ENCODE measurements at places on chromosomes 4 and X.

DNA sequence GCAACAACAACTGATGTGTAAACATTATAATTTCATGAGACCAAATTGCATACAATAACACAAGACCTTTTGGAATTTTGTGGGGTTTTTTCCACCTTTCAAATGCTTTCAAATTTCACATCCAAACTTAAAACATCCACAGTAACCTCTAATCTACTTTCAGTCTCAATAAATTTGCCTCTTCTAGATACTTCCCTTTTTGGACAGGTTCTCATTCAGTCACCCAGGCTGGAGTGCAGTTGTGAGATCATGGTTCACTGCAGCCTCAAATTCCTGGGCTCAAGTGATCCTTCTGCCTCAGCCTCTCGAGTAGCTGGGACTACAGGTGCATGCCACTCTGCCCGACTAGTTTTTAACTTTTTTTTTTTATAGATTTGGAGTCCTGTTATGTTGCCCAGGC lies 556.6 kb downstream of the NLGN4X start:
- no peak for DNase-seq

DNA sequence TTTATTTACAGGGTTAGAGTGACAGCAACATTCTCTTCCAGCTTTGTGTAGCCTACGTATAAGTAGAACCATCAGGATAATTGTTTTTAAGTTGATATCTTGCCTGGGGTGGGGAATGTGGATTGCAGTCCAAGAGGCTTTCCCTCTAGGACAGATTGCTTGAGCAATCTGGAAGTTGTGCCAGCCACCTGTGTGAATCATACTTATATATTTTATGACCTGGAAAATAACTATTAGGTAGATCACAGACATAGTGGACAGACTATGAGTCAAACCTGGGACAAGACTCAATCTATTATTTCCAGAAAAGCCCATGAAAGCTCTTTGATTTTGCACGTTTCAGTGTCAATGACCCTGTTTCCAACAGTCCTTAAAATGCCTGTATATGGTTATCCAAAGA lies 98.9 kb downstream of the TLL1 start:
- no peak for DNase-seq

- DNase-seq = no peak
These were observed 99.5 kb downstream of the SORBS2 start for GRCh38 chr4:185712350-185713024.

DNA sequence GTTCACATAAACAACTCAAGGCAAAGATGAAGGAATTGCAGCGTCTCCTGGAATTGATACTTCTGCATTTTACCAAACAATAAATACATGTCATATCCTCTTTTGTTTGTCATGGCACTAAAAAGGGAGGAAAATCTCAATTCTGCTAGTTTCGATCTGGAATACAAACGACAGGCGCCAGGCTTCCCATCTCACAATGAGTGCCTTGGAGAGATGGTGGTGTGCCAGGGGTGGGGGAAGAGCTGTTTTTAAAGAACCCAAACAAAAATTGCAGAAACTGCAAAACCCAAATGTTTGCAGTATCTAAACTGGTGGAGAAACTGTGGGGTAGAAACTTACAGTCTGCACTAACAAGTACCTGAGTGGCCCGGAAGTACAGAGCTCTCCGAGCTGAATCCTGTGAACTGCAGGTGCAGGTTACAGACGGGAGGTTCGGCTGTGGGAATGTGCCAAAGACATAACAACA lies 53.0 kb upstream of the KLF3 start:
- DNase-seq = no peak

DNA sequence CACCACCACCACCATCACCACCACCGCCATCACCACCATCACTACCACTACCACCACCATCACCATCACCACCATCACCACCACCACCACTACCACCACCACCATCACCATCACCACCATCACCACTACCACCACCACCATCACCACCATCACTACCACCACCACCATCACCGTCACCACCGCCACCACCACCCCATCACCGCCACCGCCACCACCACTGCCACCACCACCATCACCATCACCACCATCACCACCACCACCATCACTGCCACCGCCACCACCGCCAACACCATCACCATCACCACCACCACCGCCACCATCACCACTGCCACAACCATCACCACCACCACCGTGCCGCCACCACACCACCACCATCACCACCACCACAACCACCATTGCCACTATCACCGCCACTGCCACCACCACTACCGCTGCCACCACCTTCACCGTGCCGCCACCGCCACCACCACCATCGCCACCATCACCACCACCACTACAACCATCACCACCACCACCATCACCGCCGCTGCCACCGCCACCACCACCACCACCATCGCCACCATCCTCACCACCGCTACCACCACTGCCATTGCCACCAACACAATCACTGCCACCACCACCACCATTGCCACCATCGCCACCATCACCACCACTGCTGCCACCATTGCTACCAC lies 1511.3 kb upstream of the AGA start:
- DNase-seq = no peak

GRCh38 chrX:46220822-46221221 lies 324.4 kb downstream of the ZNF674 start:
- DNase-seq = no peak

GRCh38 chr4:173522951-173523395 lies 7.1 kb downstream of the HAND2 start:
- no peak for DNase-seq

- DNase-seq = no peak
These were observed 123.9 kb downstream of the DCHS2 start for GRCh38 chr4:154367659-154368058.

GRCh38 chr4:72948080-72948479 lies 121.4 kb downstream of the COX18 start:
- no peak for DNase-seq

- no peak for DNase-seq
These were observed 2353.5 kb downstream of the ARAP2 start for GRCh38 chr4:33890841-33891240.

DNA sequence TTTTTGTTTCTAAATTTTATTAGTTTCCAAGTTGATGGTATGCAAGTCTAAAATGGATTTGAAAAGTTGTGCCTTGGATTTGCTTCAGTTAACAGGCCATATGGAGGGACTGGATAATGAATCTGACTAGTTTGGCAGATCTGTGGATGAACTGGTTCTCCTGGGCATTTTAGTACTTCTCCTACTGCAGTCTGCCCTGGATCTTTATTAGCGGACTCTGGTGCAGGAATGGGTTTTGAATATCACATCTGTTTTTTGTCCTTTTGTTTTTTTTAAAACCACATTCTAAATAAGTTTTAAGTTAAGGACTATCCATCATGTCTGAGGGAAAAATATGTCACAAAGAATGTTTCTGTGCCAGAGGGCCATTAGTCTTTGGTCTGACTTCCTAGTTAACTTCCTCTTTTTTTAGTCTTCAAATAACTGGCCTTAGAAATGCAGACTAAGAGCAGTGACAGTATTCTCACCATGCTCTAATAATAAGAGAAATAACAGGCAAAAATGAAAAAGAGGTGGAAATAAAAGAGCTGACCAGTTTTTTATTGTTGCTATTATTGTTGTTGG lies 13.9 kb upstream of the DCK start:
- no peak for DNase-seq

GRCh38 chr4:19329631-19330030 lies 922.1 kb upstream of the SLIT2 start:
- no peak for DNase-seq

DNA sequence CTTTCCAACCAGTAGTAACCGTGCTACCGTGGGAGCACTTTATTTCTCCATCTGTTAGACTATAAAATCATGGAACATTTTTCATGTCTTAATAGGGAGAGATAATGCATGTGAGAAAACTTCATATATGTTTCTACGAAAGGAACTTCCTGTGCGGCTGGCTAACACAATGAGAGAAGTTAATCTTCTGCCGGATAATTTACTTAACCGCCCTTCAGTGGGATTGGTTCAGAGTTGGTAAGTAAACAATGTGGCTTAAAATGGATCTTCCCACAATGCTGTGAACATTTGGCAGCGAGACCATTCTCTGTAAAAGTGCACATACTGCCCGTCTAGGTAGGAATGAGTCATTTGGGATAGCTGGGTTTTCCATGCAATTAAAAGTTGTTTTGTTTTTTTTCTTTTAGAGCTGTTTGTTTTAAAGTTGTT lies 29.6 kb downstream of the PDK3 start:
- DNase-seq = no peak

DNA sequence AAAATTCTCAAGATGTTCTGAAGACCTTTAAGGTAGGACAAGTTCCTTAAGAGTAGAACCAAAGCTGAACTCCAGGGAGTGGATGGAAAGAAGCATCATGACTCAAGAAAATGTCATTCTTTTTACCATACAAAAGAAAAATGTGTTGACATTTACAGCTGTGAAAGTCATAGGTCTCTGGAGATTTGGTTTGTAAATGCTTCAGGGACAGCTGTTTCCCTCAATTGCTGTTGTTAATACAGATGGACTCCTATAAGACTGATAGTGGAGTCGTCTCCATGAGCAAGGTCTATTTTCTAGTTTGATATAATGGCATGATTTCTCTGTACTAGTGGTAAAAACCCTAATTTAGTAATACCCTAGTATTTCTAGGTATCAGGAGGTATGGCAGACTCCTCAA lies 101.7 kb downstream of the PHOX2B start:
- no peak for DNase-seq

GRCh38 chr4:76279462-76279861 lies 27.1 kb upstream of the STBD1 start:
- no peak for DNase-seq

DNA sequence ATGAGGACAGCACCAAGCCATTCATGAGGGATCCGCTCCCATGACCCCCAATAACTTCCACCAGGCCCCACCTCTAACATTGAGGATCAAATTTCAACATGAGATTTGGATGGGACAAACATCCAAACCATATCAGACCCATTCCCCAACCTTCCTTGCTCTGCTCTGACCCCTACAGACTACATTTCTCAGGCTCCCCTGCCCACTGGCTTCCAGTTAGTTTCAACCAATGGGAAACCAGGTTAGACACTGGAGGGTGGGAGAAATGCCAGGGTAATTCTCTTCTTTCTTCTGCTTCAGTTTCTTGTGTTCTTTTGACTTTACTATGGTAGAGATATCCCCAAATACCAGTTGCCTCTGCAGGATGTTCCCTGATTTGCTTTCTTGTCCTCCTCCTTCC lies 125.7 kb downstream of the CLCN4 start:
- no peak for DNase-seq

GRCh38 chr4:14841801-14842768 lies 160.2 kb upstream of the CPEB2 start:
- no peak for DNase-seq

DNA sequence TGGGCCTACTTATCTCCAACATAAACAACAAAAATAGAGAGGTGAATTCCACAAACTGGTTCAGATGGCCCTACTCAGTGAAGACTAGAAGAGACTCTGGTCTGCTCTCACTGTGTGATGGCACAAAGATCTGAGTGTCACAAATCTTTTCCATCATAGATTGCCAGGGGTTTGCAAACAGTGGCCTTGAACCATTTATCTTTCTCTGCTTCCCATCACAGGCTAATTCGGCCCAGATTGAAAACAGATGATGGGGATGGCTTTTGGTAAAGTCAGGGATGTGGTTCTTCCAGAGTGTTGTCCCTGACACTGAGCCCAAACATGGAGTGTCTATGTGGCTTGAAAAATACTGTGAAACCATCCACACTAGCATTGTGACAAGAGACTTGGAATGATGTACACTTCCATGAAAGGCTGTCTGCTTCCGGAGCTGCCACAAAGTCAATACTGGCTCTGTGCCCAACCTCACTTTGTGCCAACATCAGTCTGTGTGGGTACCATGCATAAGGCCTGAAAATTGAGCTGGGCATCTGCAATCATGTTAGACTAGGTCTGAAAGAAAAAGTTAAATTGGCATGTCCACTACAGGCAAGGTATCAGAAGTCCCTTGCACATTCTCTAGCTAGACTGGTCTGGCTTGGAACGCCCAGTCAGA lies 25.2 kb upstream of the PLAC1 start:
- no peak for DNase-seq

DNA sequence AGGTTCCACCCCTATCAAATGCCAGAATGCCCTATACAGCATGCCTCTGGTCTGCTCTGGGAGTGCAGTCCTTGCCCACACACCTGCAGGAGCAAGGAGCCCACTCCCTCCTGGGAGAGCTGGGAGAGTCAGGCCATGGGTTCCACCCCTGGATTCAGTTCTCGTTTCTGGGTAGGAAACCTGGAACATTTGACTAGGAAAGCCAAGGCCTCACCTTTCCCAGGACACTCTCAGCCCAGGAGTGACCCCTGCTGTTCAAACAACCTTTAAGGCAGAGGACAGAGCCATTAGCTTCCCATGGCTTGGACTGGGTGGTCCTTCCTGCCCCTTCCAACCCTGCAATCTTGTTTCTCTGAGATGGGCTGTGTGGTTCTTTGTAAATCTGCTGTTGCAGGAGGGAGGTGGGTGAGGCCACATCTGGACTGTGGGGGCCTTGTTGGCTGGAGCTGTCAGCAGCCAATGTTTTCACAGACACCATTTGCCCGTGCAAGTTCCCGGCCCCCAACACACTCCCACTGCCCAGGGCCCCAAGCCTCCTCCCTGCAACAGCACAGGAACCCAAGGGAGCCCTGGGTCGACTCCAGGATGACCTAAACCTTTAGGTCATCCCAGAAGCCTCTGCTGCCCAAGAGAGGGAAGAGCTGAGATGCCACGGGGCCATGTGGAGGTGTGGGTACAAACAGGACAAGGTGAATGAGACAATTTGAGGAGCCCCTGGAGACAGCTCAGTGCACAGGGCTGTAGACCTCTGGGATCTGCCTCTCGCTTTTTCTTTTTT lies 104.4 kb downstream of the PJA1 start:
- DNase-seq = no peak

GRCh38 chr4:169741569-169741968 lies 16.2 kb downstream of the HPF1 start:
- no peak for DNase-seq

- no peak for DNase-seq
These were observed 38.5 kb downstream of the MAGEB5 start for GRCh38 chrX:26254436-26254835.

DNA sequence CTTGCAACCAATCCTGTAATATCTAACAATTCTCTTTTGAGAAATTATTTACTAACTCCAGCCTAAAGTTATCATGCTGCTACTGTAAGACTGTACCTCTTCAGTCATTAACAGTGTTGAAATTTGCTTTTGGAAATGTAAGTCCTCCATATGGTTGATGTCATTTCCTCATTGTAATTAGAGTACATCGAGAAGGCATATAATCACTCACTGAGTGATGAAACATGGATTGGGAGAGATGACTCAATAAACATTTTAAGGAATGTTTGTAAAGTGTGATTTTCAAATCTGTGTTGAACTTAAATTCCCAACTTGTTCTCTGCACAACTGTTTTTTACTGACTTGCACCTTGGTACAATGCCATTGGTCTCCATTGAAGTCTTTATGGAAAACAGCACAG lies 61.2 kb downstream of the HMGB2 start:
- DNase-seq = no peak

All from cortex of kidney (tissue), 1 donor.